ENCODE measurements at places on chromosomes 7 and 10.

DNA sequence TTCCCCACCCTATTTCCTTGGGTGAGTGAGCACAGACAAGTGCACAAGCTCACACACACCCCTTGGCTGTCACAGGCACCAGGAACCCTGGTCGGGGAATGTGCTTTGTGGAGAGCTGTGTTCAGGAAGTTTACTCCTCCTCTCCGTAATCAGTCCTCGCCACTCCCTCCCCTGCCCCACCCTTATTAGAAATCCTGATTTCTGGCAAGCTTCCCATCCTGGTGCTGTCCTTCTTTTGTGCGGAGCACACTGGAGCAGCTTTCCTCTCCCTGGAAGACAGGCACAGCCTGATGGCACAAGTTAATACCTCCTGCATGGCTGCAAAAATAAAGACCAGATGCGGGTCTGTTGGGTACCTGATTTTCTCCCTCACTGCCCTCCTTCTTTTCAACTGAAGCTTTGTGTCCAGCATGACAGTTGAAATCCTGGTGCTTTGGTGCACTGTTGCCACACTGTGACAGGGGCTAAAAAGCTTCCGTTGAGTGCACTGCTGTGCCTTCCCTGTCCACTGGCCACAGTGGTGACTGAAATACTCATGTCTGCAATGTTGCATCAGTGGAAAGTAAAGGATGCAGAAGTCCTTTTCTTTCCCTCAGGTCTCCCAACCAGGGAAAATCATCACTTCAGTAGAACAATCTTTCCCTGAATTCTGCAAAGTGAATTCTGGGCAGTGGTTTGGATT lies 55.0 kb downstream of the LRRC4 start:
- DNase-seq, result no peak

DNA sequence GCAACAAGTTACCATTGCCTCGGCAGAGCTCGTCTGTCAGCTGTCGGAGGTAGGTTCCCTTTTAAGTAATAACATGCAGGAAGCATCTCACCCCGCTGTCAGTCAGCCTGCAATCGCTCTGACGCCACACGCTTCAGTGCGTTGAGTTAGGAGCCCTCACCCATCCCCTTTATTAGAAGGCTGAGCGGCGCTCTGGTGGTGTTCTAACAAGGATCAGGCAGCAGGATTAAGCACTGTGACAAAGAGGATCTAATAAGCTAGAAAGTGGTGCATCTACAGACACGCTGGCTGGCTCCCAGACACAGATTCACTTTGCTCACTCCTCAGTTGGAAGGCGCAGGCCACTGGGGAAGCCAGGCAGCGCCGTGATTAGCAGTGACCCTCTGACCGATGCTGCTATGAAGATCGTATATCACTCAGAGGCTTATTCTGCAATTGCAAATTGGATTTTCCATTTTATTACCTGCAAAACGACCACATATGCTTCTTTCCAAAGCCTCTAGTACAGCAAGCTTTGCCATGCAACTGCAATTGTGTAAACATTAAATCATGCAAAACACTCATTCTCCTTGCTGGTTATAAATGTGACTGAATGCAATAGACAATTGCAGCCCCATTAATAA lies 117.7 kb downstream of the RSU1 start:
- DNase-seq, result no peak

GRCh38 chr7:30925117-30925516 lies 13.5 kb downstream of the AQP1 start:
- DNase-seq, result no peak

DNA sequence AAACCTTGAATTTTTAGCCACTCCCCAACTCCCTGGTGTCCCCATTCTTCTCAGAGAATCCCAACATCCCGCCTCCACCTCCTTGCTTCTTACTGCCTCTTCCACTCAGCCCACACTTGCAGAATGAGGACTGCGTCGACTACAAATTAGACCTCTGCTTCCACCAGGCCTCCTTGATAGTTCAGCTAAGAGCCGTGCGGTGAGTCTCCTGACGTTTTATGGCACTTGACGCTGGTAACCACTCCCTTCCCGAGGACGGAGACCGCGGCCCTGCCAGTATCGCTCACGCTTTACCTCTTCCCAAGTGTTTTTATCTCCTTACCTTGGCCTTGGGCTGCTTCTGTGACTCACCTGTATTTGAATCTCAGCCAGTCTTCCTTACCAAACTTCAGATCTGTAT lies 31.1 kb downstream of the RBM17 start:
- no peak for DNase-seq

- DNase-seq, result no peak
These were observed 53.4 kb downstream of the TSPAN15 start for GRCh38 chr10:69504576-69505250.

GRCh38 chr10:103901299-103901698 lies 16.7 kb downstream of the STN1 start:
- no peak for DNase-seq

Data from fibroblast of skin of abdomen (primary cell).